ENCODE measurements at places on chromosomes 3 and 15. TPM values are rescaled to one million over a fixed set of nuclear protein-coding genes. Genes with fewer than 3 reads are reported as not detected.
A peak's percentile ranks its signal among the peaks of the same experiment; 100 is the strongest.

GRCh38 chr3:32419742-32420125 is 28.1 kb downstream of the CMTM7 start:
- no peak for DNase-seq

DNA sequence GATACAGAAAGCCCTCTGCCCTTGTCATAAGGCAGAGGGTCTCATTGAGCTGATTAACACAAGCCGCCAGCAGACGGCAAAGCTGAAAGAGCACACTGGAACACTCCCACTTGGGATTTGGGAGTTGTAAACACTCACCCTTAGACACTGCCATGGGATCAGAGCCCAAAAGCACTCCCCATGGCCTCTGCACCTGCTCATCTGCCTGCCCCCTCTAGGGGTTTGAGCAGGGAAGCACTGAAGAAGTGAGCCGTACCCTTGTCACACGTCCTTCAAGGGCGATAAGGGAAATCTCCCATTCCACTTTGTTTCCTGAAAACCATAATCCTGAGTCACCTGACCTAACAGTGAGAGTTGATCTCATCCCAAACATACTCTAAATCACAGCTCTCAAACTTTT is 14.7 kb downstream of the FSIP1 start:
- DNase-seq, result no peak

DNA sequence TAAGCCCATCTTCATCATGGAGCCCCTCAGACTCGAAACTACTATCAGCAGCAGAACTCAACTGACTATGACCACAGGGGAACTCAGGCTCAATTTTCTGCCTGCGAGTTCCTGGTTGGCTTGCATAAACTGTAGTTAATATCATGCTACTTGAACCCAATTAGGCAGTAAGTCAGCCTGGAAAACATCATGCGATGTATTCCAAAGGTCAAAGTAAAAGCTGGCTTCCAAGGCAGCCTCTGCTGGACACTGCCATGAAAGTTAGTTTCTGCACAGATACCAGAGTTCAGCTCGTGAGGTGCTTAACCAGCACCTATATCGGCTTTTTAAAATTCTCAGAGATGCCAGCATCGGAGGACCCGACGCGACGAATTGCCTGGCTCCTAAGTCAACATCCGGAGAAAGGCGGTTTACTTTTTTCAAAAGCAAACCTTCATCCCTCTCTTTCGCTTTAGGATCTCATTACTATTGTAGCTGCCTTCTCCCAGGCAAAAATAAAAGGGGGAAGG is 3.8 kb downstream of the ANP32A start:
- peak; percentile 60 for DNase-seq

DNA sequence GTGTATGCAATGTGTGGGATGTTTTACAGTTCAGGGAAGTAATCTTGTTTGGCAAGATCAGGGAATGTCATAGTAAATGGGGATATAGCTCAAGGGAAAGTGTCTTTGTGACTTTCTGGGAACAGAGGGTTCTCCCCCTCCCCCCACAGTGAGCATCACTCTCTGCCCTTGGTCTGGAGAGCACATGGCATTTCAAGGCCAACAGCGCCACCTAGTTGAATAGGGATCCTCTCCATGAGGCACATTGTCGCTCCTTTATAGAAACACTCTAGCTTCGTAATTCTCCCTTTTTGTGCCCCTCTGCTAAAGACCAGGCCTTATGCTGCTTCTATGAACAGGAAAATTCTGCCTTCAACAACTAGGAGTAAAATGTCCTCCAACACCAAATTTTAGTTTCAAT is 37.1 kb upstream of the ARNT2 start:
- DNase-seq, result no peak

DNA sequence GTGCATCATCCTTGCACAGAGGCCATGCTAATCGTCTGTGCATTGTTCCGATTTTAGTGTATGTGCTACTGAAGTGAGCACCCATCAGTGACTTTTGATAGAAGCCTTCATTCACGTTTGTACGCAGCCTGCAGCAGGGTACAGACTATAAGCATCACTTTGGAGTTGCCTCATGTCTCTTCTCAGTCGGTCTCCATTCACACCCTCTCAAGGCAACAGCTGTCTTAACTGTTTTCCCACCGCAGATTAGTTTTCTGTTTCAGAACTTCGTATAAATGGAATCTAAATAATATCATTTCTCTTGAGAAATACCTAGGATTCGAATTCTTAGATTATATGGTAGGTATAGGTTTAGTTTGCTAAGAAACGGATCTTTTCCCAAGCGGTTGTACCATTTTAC is 143.2 kb downstream of the KLHL25 start:
- no peak for DNase-seq

- DNase-seq, result no peak
These were observed 59.0 kb upstream of the USP50 start for GRCh38 chr15:50605462-50605861.

DNA sequence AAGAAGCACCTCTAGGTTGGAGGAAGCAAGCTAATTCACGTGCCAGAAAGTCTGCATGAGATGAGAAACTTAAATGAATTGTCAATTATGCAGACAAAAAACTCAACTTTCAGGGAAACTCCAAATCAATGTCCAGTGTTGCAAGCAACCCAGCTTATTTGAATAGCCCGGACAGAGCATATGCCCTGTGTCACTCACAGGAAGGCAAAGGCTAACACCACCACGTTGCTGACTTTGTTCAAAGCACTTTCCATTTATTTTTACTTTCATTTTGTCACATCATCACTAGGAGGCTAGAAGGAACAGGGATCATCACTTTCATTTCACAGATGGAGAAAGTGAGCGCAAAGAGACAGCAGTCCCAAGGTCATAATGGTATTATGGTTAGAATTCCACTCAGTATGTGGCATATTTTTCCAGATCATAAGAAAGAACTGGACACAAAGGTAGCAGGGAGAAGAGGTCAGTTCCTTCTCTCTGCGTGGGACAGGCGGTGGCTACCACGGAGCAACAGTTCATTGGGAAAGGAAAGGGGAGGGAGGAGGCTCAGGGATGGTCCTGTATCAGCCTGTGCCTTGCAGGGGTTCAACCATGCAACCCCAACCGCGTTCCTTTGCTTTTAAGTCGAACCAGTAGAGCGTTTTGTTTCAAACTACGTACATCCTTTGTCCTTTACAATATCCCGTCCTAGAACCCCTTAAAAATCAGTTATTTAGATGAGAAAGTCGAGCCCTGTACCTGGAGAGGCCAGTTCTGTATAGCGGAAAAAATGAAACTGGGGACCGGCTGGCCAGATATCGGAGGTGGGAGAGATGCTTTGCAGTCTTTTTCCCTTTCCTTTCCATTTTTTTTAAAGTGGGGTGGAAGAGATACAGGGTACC is 1.1 kb downstream of the HEG1 start:
- DNase-seq, result peak; percentile 30

DNA sequence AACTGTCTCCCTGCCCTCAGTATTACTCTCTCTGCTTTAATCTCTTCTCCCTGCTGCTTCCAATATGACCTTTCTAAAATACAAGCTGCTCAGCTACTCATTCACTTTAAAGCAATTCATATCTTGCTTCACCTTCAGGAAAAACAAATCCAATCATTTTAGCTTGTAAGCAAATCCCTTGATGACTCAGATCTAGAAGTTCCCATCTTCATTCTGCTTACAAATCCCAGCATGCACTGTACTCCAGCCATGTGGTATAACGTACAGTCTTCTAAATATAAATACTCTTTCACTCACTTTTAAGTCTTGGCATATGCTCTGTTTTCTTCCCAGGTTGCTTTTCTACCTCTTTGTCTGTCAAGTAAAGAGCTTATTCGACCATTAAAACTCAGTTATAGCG is 1009.1 kb upstream of the SEMA6D start:
- DNase-seq, result no peak

GRCh38 chr3:171187706-171188290 is 161.3 kb upstream of the SLC2A2 start:
- DNase-seq, result peak; percentile 27

- no peak for DNase-seq
These were observed 18.5 kb upstream of the PDHB start for GRCh38 chr3:58452176-58452575.

DNA sequence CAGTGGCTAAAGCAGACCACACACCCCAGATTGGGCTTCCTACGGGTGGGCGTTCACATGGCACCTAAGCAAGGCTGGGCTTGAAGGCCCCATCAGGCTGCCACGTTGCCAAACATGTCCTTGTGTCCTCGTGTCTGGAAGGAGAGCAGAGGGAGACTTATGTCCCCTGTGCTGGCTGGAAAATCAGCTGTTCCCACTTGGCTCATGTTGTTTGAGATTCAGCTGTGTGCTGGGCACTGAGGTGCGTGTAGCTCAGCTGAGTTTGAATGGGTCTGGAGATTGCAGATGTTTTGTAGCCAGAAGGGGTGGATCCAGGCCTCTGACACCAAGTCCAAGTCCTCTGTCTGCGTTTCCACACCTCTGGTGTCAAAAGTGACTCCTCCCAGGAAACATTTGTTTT is 34.6 kb downstream of the RLBP1 start:
- DNase-seq, result no peak

DNA sequence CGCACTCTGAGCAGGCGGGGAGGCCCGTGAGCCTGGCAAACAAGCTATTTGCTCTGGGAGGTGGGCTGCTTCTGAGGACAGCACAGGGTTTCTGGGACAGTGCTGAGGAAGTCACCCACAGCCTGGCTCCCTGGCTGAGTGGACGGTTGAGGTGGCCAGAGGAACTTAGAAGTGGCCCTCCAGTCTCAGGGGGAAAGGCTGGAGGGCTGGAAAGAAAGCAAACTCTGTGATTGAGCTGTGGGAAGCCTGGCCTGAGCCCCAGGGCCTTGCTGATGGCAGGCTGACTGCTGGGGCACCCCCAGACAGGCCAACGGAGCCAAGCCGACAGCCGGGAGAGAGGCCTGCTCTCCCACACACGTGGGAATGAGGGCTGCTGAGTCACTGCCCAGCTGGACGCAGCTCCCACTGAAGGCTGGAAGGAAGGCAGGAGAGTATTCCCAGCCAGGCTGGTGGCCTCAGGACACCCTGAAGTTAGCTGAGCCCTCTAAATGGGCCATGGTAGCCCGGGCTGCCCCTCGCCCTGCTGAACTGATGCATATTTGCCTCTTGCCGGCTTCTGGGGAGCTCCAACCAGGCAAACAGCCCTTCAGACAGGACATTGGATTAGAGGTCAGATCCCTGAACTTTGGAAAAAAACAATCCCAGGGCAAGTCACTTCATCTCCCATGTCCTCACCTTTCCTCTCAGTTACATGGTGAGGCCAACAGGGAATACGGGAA is 98.0 kb upstream of the TLE3 start:
- peak; percentile 41 for DNase-seq

DNA sequence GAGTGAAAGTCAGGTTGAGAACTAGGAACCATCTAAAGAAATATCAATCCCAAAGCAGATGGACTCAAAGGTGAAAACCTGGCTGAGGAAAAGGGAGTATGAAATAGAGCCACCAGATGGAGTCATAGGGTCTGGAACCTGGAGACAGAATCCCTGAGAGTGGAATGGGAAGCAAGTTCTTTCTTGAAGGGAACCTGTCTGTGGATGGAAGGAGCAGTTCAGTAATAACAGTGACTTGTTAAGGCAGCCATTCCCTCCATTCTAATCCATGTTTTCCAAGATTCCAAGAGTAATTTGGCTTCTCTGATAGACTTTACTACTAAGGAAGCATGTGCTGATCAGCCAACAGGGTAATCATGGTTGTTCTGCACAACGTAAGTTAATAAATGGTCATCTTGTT is 22.5 kb upstream of the AQP9 start:
- no peak for DNase-seq

The CHD2 gene
- total RNA-seq, result 87.5 TPM

The DLL4 gene
- total RNA-seq, result 18.5 TPM

The ADGRG7 gene
- 13.4 TPM for total RNA-seq

The STX19 gene
- total RNA-seq, result 9.0 TPM

Measured in colonic mucosa (tissue), 4 donors.